ENCODE measurements at places on chromosomes 4 and X. TPM values are rescaled to one million over a fixed set of nuclear protein-coding genes. Genes with fewer than 3 reads are reported as not detected.

The CT55 gene
- 0.21 TPM for total RNA-seq

The MID1 gene
- total RNA-seq, result 61.8 TPM

DNA sequence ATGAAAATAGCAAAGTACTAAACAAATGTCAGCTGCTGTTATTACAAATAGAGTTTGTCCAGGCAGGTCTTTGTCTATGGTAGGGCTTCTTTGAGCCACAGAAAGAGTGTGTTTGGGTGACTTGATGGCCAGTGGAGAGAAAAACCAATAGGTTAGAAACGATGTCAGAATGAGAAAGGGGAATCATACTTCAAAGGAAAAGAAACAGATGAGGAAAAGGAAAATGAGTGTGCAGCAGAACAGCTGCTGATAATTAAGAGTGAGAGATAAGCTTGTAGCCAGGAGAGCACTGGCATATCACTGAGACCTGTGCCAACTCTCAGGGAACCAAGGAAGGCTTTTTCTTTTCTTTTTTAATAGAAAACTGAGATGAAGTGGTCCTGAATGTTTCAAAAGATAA, 257.2 kb downstream of the ARHGAP24 start:
- H3K36me3 ChIP-seq, result no peaks in the 10 kb centered on the region
- H3K4me1 ChIP-seq, result peaks cover 9% of the 10 kb centered on the region
- no peak for DNase-seq
- H3K27ac ChIP-seq, result no peak overlapping the region
- H3K27me3 ChIP-seq, result peaks cover 3% of the 10 kb centered on the region
- no peak overlapping the region for H3K4me3 ChIP-seq

GRCh38 chr4:105329081-105329480, 144.8 kb downstream of the PPA2 start:
- DNase-seq, result no peak
- H3K4me1 ChIP-seq, result peaks cover 4% of the 10 kb centered on the region
- H3K27ac ChIP-seq, result no peak overlapping the region
- peaks cover 1% of the 10 kb centered on the region for H3K27me3 ChIP-seq

The ADH7 gene
- total RNA-seq, result not detected

DNA sequence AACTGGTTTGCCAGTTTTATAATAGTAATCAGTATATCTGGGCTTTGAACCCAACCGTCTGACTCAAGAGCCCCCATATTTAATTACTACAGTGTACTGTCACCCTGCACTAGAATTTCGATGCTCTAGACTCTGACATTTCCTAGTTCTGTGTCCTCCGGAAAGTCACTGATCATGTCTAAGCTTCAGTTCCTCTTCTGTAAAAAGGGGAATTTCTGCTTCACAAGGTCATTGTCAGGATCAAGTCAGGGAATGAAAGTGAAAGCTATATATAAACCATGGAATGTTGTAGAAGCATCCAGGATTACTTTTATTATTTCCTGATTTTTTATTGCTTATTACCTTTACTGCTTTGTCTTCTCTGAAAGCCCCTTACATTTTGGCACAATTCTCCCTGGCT, 4.0 kb upstream of the KCNIP4 start:
- no peak for DNase-seq
- no peak overlapping the region for H3K27ac ChIP-seq
- H3K4me3 ChIP-seq, result no peak overlapping the region
- H3K36me3 ChIP-seq, result peaks cover 4% of the 10 kb centered on the region

DNA sequence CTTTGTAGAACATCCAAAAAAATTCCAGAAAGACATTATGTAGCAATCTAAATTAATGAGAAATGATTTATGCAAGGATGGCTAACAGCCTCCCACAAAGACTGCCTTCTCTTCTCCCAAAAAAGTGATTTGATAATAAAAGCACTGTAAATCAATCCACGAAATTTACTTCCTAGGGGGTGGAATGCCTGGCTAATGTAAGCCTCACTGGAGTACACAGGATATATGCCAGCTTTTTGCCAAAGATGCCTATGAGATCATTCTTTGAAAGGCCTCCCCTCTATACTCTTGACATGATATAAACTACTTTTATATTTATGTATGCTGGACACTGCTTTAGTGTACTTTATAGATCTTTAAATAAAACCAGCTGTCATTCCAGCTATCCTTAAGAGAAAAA, 211.1 kb downstream of the ADAMTS3 start:
- H3K27me3 ChIP-seq, result no peaks in the 10 kb centered on the region
- no peak for DNase-seq
- H3K4me3 ChIP-seq, result no peak overlapping the region
- H3K36me3 ChIP-seq, result no peaks in the 10 kb centered on the region
- no peaks in the 10 kb centered on the region for H3K4me1 ChIP-seq

The CSAG3 gene
- 5.5 TPM for total RNA-seq

DNA sequence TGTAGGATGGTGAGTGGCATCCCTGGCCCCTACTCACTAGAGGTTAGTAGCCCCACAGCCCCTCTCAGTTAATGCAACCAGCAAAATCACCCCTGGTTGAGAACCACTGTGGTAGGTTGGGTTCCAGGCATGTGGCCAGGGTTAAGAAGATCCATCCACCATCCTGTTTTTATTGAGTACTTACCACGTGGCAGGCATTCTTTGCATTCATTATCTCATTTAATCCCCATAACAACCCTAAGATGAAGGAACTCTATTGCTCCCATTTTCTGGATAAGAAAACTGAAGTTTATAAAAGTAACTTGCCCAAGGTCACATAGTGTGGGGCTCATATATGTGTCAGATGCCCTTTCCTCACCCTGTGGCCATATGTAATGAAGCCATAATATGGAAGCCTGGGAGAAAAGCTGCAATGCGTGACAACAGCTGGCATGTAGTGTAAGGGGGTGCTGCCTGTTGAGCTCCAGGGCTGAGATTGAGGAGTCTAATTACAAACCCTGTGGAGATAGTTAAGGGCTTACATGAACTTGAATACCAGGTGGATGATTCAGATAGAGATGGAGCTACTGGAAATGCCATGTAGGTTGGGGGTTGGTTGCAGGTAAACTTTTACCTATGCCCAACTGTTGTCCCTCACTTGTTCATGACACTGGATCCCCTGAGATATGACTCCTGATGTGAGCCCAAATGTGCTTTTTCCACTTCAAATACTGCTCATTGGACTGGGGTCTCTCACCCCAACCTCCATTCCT, 100.2 kb upstream of the PGRMC2 start:
- H3K27ac ChIP-seq, result no peak overlapping the region
- H3K4me3 ChIP-seq, result no peak overlapping the region
- DNase-seq, result no peak
- H3K36me3 ChIP-seq, result no peaks in the 10 kb centered on the region

DNA sequence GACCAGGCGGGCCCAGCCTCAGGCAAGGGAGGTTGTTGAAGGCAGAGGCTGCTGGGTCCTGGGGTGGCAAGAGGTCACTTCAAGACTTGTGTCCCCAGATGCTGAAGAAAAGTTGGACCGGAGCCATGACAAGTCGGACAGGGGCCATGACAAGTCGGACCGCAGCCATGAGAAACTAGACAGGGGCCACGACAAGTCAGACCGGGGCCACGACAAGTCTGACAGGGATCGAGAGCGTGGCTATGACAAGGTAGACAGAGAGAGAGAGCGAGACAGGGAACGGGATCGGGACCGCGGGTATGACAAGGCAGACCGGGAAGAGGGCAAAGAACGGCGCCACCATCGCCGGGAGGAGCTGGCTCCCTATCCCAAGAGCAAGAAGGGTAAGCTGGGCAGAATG, 4.4 kb downstream of the PQBP1 start:
- DNase-seq, result no peak
- peak overlapping the region; percentile 72 for H3K4me3 ChIP-seq
- peaks cover 2% of the 10 kb centered on the region for H3K4me1 ChIP-seq
- H3K36me3 ChIP-seq, result peaks cover 19% of the 10 kb centered on the region

- H3K4me3 ChIP-seq, result no peak overlapping the region
- no peaks in the 10 kb centered on the region for H3K4me1 ChIP-seq
- no peak overlapping the region for H3K27ac ChIP-seq
- no peaks in the 10 kb centered on the region for H3K36me3 ChIP-seq
- no peak for DNase-seq
Observed at GRCh38 chrX:129007631-129008030, 515.7 kb downstream of the SMARCA1 start.

DNA sequence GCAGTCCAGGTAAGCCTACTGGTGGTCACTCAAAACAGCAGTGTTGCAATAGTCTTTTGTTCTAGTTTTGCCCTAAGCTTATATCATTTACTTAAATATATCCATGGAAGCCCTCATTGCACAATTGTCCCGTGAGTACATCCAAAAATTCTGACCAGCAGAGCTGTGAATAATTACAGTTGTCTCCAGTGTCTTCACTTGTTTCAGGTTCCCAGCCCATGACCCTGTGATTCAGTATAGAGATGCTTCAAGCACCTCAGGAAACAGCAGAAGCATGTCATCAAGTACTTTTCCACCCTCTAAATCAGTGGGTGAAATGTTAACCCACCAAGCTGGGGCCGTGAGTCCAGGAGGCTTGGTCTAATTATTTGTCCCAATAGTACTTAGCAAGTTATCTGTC, 214.9 kb upstream of the RPS6KA3 start:
- no peaks in the 10 kb centered on the region for H3K27me3 ChIP-seq
- no peak overlapping the region for H3K4me3 ChIP-seq
- no peaks in the 10 kb centered on the region for H3K4me1 ChIP-seq
- no peak overlapping the region for H3K27ac ChIP-seq

The ARX gene
- total RNA-seq, result not detected

- no peaks in the 10 kb centered on the region for H3K36me3 ChIP-seq
- H3K4me1 ChIP-seq, result no peaks in the 10 kb centered on the region
- DNase-seq, result no peak
- no peak overlapping the region for H3K4me3 ChIP-seq
- H3K27me3 ChIP-seq, result no peaks in the 10 kb centered on the region
- no peak overlapping the region for H3K27ac ChIP-seq
Observed at GRCh38 chr4:62170235-62170634, 970.1 kb downstream of the ADGRL3 start.
